ENCODE measurements at places on chromosomes 16 and 17.

GRCh38 chr17:81067391-81067811 is 32.5 kb downstream of the BAIAP2 start:
- DNase-seq, result no peak

DNA sequence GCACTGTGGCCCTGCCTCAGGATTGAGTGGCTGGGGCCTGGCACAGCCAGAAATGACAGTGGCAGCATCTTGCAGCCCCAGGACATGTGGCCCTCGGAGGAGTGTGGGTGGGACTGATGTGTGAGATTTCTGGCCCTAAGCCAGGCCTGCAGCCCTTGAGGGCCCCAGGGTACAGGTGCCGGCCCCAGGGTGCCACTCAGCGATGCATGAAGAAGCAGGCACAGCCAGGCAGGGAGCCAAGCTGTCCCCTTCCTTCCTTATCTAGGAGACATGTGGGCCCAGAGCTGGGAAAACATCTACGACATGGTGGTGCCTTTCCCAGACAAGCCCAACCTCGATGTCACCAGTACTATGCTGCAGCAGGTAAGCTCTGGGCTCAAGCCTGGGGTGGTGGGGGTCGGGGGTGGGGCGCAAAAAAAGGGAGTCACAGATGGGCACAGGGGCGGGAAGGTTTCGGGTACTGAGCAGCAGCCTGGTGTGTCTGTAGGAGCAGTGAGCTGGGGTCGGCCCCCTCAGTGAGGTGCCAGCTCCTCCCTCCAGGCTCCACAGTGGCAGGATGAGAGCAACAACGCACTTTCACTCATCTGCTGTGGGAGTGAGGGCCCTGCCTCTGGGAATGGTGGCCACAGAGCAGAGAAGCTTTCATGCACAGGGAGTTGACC is 4.1 kb downstream of the ACE start:
- no peak for DNase-seq

DNA sequence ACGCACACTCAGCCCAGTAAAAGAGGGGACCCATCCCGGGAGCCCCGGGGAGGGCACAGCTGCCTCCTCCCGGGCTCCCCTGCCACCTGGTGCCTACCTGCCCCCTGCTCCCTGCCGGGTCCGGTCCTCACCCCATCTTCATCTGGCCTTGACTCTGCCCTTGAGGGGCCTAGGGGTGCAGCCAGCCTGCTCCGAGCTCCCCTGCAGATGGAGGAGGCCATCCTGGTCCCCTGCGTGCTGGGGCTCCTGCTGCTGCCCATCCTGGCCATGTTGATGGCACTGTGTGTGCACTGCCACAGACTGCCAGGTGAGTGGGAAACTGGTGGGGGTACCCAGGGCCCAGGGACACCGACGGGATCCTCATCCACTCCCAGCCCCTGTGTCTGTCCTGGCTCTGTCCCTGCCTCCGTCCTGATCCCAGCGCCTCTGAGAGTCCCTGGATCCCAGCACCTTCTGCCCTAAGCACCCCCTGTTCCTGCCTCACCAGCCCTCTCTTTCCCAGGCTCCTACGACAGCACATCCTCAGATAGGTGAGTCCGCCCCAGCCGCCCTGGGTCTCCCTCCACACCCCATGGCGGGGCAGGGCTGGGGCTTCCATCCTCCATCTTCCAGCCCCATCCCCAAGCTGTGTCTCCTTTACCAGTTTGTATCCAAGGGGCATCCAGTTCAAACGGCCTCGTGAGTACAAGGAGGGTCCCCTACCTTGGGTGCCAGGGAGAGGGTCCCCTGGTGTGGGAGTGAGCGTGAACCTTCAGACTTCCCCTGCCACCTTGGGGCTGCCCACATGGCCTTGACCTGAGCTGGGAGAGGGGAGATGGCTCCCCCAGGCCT is 574 bp downstream of the LAT start:
- peak; percentile 21 for DNase-seq

GRCh38 chr16:75996491-75996890 is 270.2 kb upstream of the CPHXL start:
- DNase-seq, result no peak

DNA sequence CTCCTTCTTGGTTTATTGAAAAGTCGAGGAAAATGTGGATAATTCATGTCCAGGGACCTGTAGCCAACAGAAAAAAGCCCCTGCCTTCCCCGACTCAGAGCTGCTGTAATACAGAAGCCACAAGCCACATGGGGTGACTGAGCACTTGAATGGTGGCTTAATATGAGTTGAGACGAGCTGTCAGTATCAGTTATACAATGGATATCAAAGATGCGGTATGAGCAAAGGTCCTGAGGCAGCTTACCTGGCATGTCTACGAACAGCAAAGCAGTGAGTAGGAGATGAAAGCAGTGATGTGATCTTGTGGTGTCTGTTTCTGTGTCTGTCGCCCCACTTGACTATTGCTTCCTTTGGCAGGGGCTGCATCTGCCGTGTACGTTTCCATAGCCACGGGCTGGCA is 12.2 kb upstream of the RMI2 start:
- no peak for DNase-seq

GRCh38 chr17:83171661-83172060 is 92.3 kb downstream of the METRNL start:
- DNase-seq, result no peak

DNA sequence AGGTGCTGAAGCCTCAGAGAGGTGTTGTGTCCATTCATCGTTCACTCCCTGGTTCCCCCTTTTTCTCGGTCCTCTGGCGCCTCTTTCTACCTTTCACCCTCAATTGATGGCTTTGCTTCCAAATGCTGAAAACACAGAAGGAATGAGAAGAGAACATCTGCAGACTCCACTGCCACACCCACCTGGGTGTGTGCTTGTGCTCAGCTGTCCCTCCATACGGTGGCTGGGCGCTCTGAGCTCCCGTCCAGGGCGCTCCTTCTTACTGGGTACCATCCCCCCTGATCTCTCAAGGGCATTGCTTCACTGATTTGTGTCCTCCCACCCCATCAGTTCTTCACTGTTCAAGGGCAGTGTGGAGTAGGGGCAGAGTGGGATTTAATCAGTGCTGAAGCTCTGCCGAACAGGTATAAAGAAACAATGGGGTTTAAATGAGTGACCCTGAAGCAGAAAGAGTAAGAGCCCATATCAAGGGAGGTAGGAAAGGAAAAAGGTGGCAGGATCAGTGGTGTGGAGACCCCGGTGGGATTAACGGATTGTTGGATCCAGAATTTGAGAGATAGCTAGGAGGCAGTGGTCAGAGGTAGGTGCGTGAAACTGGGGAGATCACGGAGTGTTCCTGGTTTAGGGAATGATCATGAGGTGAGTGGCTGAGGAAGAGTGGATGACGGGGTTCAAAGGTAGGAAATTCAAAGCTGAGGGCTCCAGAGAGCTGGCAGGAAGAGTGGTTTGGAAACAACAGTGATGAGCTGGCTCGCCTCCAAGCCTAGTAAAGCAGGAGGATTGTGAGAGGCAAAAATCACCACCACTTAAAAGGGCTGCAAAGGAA is 40.8 kb downstream of the MRTFB start:
- DNase-seq, result no peak

DNA sequence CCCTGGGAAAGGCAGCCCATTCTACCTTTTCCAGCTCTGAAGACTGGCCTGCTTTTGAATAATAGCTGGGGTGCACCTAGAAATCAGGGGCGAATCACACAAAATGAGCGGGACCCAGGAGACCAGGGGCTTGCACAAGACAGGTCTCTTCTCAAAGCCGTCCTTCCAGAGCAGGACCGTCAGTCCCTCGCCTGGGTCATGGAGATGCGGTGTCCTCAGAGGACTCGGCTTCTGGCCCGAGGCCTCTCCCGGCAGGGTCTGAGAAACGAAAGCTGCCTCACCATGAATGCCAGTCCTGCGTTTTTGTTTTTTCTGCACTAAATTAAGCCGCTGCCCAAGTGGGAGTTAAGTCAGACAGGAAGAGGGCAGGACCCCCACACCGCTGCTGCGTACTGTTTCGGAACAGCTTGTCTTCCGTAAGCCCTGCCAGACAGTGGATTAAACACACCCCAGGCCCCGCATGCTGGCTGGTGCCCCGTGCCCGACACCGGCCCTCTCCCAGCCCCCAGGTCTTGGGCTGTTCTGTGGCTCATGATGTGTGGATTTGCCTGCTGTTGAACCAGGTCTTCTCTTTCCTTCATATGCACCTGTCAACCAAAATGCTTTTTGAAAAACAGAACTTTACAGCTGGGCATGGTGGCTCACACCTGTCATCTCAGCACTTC is 142.1 kb upstream of the RPH3AL start:
- no peak for DNase-seq

- no peak for DNase-seq
Observed at GRCh38 chr16:17519101-17519955, 48.6 kb upstream of the XYLT1 start.

- no peak for DNase-seq
Observed at GRCh38 chr16:47204736-47205504, 61.2 kb upstream of the NETO2 start.

GRCh38 chr17:27413315-27413714 is 42.9 kb upstream of the KSR1 start:
- DNase-seq, result no peak

DNA sequence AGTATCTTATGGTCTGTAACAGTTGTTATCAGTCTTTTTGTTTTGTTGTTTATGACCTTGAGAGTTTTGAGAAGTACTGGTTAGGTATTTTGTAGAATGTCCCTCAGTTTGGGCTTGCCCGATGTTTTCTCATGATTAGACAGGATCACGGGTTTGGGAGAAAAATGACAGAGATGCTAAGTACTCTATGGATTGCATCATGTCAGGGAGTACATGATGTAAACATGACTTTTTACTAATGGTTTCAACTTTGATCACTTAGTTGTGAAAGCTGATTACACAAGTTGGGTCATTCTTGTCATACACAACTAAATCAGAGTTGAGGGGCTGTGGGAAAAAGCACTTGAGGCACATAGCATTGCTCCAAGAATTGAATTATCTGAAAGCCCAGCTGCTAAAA is 94.7 kb upstream of the SIAH1 start:
- no peak for DNase-seq

- no peak for DNase-seq
Observed at GRCh38 chr17:42119301-42119700, 1.9 kb downstream of the KAT2A start.

GRCh38 chr16:11374255-11374654 is 29.0 kb downstream of the RMI2 start:
- no peak for DNase-seq

GRCh38 chr16:50861970-50862411 is 120.1 kb downstream of the CYLD start:
- no peak for DNase-seq

- no peak for DNase-seq
Observed at GRCh38 chr16:85192238-85193114, 80.2 kb upstream of the CIBAR2 start.

DNA sequence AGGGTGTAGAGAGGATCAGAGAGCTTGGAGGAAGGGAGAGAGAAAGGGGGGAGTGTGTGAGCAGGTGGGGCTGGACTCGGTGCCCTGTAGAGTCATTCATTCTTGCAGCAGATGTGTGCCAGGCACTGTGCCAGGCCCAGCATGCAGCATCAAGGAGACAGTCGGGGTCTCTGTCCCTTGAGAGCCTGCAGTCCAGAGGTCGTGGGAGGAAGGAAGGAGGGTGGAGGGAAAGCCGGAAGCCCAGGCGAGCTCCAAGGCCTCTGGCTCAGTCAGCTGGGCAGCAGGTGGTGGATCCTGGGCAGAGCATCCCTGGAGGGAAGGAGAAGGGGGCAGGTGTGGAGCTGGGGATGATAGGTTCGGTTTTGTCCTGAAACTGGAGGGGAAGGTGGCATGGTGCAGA is 27.5 kb downstream of the EPN2 start:
- no peak for DNase-seq

DNA sequence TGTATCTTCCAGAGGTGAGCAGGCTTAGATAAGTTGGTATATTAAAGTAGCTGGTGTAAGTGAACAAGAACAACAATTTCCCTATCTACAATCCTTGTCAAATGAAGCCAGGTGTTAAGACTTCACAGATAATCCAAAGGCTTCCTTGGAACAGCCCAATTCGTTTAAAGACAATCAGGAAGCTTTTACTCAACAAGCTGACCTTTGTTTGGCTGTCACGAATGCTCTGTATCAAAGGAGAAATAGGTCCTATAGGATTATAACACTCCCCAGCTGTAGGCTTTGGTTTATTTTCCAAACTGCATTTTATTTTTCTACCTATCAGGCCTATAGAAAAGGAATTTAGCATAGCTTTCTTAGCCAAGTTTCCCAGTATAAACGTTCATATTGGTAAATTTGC is 766.5 kb upstream of the GOT2 start:
- DNase-seq, result no peak
